ENCODE measurements at places on chromosomes 13 and 19.

GRCh38 chr19:6876748-6877147 is 10.6 kb upstream of the ADGRE1 start:
- no peak for DNase-seq

GRCh38 chr19:35351411-35352176 is 3.9 kb downstream of the FFAR1 start:
- DNase-seq, result no peak

DNA sequence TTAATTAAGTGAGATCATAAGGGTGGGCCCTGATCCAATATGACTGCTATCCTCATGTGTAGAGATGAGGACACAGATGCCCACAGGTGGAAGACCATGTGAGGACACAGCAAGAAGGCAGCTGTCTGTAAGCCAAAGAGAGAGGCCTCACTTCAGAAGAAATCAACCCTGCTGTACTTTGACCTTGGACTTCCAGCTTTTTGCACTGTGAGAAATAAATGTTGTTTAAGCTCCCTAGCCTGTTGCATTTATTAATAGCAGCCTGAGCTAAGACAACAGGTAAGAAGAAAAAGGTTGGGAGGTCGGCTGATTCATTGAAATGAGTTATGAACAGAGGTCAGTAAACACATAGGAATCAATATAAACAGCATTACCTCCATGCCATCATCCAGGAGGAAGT is 14.8 kb downstream of the PARP4 start:
- no peak for DNase-seq

GRCh38 chr19:13984875-13985741 is 21.0 kb downstream of the RFX1 start:
- no peak for DNase-seq

DNA sequence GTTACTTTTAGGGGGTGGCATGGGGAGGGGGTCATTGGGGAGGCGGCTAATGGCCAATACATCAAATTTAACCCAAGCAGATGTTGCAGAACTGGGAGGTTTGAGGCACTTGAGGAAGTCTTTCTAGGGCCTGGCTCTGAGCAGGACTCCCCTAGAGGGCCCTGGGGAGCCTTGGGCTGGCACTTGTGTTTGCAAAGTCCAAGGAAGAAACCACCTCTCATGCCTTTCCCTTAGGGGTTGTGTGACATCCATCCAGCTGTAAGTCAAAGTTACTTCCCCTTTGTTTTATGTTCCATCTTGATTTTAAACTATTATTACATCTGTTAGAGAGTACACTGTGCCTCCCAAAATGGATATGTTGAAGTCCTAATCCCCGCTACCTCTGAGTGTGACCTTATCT is 159.9 kb downstream of the KATNAL1 start:
- DNase-seq, result no peak

GRCh38 chr13:45775401-45775963 is 73.4 kb downstream of the CBY2 start:
- DNase-seq, result no peak

DNA sequence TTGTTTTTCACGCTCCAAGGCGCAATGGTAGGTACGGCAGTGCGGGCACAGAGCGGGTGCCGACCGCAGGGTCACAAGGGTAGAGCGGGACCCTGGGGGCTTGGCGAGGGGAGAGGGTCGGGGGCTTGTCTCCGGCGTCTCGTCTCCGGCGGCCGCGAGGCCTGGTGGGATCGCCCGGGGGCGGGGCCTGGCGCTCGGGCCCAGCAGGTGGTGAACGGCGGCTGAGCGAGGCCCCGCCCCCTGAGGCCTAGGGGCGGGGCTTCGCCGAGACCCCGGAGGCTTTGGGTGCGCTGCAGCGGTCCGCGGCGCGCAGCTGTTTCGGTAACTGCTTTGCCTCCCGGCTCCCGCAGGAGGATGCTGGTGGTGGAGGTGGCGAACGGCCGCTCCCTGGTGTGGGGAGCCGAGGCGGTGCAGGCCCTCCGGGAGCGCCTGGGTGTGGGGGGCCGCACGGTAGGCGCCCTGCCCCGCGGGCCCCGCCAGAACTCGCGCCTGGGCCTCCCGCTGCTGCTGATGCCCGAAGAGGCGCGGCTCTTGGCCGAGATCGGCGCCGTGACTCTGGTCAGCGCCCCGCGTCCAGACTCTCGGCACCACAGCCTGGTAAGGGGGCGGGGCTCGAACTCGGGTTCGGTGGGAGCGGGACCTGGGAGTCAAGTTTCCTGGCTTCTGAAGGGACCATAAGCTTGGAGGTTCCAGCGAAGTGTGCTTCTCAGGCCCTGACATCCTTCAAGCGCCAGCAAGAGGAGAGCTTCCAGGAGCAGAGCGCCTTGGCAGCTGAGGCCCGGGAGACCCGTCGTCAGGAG is at the start of gene TSEN34:
Gene TSEN34, plus strand, starts transcription at position 298 of the 800 bp plus-strand sequence. Its CDS starts 57 bp downstream, at position 355.
- peak; percentile 94 for DNase-seq
